A172 (cell line): ENCODE measurements at places on chromosomes 6 and 20. TPM values are rescaled to one million over a fixed set of nuclear protein-coding genes. Genes with fewer than 3 reads are reported as not detected.

Gene ADGRF5
- 0.19 TPM in 1 of 2 replicates, not detected in the other for total RNA-seq

Gene GTSF1L
- total RNA-seq: not detected in 2 replicates

Gene IL17A
- total RNA-seq: not detected in 2 replicates

DNA sequence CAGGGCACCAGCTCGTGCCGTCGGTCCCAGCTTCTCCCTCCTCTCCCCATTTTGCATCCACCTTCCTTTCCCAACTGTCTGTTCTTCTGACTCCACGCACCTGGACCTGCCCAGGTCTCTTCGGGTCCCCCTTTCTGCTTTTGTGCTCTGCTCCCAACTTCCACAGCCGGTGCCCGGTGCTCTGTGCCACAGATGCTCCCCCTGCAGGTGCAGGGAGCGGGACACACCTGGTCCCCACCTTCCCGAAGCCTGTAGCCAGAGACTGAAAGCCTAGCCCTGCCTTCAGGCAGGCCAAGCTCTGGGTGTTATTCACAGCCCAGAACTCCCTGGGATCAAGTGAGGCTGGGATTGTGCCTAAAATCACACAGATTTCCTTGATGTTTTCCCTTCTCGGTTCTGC, 24.6 kb upstream of the BMP7 start:
- no peak for DNase-seq

- DNase-seq: no peak
These were observed 37.9 kb downstream of the ERMARD start for GRCh38 chr6:169789146-169789943.

DNA sequence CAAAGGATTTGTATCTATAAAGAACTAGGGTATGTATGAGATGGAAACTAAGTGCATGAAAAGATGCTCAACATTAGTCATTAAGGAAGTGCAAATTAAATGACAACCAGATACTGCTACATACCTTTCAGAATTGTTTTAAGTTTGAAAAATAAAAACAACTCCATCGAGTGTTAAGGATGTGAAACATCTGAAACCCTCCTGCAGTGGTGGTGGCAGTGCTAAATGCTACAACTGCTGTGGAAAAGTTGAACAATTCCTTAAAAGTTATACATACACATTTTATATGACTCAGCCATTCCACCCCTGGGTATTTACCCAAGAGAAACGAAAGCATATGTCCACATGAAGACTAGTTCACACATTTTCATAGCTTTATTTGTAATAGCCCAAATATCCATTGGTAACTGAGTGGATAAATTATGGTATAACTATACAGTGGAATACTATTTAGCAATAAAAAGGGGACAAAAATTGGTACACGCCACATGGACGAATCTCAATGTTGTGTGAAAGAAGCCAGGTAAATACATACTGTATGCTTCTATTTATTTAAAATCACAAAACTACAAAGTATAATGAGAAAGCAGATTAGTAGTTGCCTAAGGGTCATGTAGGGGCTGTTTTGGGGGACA, 10.6 kb downstream of the ARMH2 start:
- no peak for DNase-seq

GRCh38 chr6:108608453-108609275, 47.9 kb downstream of the FOXO3 start:
- DNase-seq: no peak

DNA sequence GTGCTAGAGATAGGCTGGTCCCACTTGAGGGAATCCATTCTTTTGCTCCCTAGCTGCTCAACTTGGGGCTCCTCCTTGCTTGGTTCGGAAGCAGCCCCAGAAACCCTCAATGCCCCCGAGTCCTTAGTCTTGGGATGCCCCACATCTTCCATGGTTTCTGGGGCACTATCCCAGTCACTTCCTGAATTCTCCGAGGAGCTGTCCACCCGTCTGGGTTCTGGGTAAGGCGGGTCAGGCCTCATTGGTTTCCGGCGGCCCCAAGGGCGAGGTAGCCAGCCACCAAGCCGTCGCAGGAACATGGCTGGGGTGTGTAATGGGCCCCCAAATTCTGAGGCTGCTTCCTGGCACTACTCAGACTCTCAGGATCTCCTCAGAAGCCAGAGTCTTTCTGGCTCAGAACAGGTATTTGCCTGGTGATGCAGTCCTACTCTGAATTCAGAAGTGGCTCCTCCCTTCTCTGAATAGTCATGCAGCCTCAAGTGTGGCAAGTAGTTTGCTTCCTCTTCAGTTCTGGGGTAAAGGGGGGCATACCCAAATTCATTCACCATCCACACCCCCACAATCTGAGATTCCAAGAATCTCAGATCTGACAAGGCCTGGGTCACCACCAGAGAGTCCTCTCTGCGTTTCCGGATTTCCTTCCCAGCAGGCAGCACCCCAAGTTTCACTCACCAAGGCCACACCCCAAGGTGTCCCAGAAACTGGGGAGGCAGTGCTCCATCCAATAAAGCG, 763 bp downstream of the C6orf47 start:
- DNase-seq: no peak

DNA sequence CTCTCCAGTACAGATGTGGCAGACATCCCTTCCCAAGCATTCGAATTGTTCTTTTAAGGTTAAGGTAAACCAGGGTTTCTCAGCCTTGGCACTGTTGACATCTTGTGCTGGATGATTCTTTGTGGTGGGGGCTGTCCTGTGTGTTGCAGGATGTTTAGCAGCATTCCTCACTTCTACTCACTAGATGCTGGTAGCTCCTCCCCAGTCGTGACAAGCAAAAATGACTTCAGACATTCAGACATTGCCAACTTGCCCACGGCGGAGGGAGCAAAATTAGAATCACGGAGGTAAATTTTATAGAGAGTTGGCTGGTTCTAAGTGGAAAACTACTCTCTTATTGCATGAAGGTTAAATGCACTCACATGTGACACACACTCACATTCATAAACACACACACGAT, 188.7 kb downstream of the GMPR start:
- no peak for DNase-seq
